T-cell (primary cell): ENCODE measurements at places on chromosomes 7 and 10.

DNA sequence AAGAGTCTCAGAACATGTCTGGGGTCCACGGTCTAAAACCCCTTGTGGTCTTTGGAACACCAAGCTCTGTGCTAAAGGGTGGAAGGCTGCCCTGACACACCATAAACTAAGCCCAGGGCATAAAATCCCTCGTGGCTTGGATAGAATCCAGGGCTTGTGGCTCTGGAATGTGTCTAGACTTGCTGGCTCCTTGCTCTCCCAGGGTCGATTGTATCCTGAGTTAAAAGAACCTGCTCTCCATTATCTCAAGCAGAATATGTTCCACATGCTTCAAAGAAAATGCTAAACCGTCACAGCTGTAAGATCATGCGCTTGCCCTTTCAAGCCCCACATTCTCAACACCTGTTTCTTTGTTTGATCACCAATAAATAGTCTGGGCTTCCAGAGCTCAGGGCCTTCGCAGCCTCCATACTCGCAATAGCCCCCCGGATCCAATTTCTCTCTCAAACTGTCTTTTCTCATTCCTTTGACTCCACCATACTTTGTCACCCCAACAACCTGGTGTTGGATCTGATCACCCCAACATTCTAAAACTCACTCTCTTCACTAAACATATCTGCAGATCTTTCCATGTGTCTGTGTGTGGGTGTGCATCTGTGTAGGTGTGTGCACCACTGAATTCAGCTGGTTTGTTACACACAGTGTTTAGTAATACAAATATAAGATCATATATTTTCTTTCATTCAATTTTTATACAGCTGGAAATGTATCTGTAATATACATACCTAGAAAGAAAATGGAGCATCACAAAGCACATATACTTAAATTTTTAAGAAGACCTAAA, 238.5 kb downstream of the ZMYND11 start:
- DNase-seq: no peak

GRCh38 chr10:132374612-132375011, 22.4 kb upstream of the PWWP2B start:
- DNase-seq: no peak

GRCh38 chr7:112138325-112138852, 67.8 kb downstream of the DOCK4 start:
- no peak for DNase-seq

GRCh38 chr10:69960988-69961880, 91.4 kb upstream of the MACROH2A2 start:
- DNase-seq: no peak

DNA sequence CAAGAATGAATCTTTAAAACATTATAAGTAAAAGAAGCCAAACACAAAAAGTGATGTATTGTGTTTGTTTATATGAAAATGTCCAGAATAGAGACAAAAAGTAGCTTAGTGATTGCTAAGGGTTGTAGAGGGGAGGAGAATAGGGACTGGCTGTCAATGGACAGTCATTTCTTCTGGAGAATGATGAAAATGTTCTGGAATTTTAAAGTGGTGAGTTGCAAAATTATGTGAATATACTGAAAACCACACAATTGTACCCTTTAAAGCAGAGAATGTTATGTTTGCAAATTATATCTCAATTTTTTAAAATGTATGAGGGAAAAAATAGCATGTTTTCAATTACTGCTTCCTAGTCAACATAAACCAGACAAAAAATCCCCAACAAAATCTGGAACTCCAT, 174.2 kb downstream of the KMT2E start:
- no peak for DNase-seq

DNA sequence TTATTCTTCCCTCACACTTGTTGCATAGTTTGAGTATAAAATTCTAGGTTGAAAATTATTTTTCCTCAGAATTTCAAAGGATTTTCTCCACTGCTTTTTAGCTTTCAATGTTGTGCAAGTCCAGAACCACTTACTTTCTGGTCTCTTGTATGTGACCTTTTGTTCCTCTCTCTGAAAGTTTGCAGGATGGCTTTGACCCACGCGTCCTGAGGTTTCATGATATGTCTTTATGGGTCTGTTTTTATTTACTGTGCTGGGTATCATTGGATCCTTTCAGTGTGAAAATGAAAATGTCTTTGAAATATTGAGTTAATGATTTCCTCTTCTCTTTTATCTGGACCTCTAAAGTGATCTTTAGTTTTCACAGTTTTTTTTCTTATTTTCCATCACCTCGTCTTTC, 38.5 kb downstream of the C1GALT1 start:
- DNase-seq: no peak

DNA sequence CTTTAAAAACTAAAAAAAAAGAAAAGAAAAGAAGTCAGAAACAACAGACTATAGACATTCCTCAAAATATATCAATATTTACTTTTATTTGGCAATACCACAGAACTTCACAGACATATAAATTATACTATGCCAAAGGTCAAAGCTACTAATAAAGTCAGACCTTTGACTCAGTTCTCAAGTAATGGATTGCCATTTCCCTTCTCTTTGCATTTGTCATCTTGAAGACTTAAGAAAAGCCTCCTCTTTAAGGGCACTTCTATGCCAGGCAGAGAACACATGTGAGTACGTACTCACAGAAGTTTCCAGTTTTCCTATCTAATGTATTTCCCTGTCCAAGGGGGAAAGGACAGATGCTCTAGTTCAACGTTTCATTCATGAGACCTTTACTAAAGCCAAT, 37.6 kb downstream of the TNPO3 start:
- no peak for DNase-seq

DNA sequence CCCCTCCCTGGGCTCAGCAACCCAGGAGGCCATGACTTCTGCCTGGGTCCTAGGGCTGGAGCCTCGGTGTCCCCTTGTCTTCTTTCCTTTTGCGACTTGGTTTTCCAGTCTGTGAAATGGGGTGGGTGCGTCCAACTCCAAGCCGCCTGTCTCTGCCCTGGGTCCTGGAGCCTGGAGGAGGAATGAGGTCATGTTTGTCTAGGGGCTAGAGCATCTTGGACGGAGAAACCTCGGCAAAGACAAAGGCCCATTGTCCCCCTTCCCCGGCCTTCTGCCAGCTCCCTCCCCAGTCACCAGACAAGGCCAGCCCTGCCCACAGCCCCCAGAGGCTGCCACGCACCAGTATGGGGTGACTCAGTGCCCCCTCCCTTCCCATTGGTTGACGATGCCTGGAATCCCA, 39.8 kb upstream of the ELN start:
- no peak for DNase-seq

- no peak for DNase-seq
Measured at GRCh38 chr10:132011024-132011423, 29.3 kb upstream of the BNIP3 start.

GRCh38 chr7:44587843-44588711, 6.0 kb upstream of the TMED4 start:
- DNase-seq: peak; percentile 60

GRCh38 chr7:142548978-142549377, 200.3 kb upstream of the PRSS1 start:
- no peak for DNase-seq

GRCh38 chr10:22433875-22434274, 88.6 kb downstream of the SPAG6 start:
- no peak for DNase-seq

DNA sequence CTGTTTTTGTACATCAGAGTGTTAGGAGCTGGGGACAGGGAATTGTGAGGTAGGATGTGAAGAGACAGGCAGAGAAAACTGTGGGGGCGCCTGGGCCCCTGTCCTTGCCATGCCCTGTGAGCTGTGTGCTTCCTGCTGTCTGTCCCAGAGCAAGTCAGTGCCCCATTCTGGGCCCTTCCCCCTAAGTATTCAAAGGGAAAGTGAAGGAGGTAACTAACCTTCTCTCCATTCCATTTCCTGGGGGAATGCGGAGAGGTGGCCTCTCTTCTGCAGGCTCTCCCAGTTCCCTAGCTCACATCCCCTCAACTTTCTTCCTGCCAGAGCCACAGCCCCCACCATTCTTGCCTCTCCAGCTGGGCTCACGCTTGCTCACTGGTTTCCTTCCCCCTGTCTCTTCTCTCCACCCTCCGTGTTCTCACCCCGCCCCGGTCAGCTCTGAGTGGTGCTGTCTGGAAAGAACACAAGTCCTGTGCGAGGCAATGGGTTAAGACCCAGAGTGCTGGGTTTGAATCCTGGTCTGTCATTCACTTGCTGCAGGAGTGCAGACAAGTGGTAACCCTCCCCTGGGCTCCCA, 9.7 kb upstream of the VSIR start:
- DNase-seq: no peak

DNA sequence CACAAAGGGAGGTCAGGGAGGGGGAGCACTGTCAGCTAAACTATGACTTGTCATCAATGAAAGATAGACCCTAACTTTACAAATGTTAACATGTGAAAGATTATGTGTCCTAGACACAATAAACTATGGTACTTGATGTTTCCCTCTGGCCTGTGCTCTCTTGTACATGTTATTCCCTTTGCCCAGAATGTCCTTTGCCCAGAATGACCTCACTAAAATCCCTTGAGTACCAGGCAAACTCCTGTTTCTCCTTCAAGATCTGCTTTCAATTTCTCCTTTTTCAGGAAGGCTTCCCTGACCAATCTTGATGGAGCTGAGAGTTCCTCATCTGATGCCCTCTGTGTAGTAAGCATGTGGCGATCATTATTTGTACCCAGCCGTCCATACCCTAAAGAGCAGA, 143.1 kb downstream of the ZNF365 start:
- DNase-seq: no peak

DNA sequence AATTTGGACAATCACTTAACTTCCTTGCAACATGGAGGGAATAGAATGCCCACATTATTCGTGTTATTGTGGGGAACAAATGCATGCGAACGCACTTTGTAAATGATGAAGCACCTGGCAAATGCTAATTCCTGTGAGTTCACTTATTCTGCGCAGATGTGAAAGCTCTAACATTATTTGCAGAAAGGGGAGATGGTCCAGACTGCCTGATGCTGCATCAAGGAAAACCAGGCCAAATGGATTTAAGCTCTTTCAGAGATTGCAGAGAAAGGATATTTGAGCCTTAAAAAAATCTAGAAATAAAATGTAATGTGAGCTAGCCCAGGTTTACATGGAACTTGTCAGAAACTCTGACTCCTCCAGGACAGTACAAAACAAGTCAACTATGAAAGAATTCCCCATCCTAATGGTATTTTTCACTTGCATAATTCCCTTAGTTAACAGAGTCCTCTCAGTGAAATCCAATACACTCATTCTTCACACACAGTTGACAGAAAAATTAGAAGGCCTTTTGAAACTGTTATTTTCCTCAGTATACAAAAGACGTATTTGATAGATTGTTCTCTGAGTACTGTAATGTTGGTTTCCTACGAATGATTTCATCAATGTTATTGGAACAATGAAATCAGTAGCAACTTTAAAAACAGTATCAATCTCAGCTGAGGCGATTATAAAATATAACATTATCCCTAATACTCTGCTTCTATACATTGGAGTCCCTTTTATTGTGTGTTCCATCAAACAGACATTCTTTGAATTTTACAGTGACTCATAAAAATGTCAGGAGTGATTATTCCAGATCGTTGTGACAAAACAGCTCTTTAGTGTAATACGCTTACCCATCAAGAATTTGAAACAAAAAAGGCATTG, 136.3 kb upstream of the ANK3 start:
- no peak for DNase-seq

DNA sequence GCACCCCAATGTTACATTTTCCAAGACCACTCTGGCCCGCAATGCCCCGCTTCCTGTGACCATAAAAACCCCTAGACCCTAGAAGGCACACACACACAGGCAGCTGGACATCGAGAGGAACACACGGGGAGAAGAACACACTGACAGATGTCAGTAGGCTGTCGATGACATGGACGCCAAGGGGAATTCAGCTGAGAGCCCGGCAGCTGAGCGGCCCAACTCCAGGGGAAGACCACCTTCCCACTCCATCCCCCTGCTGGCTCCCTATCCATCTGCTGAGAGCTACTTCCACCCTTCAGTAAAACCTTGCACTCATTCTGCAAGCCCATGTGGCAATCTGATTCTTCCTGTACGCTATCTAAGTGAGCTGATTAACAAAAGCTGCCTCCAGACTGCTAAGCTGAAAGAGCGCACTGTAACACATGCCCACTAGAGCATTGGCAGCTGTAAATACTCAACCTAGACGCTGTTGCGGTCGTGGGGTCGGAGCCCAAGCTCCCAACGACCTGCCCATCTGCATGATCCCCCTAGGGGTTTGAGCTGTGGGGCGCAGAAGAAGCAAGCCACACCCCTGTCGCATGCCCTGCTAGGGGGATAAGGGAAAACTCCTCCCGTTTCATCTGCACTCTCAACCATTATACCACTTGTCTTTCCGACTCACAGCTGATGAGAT, 843.6 kb upstream of the POT1 start:
- no peak for DNase-seq

DNA sequence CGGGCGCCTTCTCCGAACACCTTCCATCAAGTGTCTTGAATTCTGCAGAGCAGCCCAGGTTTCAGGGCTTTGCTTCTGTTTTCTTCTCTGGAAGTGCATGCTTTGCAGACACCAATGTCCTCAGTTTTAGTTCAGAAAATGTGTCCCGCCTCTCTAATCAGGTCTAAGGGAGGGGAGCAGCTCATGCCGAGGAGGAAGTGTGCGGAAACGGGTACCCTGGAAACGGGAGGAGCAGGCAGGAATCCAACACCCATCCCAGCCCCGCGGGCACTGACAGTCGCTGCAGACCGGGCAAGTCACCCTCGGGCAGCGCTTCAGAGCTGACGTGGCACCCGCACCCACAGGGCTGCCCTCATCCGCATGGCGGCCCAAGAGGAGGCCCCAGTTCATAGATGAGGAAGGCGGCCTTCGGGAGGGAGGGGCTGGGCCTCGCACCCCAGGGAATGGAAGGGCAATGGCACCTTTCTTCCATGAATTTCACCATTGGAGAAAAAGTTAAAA, 338.7 kb downstream of the DNAJB6 start:
- DNase-seq: no peak

- no peak for DNase-seq
Measured at GRCh38 chr10:15223174-15223573, 54.7 kb upstream of the NMT2 start.

GRCh38 chr10:75600833-75601232, 169.4 kb downstream of the LRMDA start:
- DNase-seq: no peak

GRCh38 chr7:11472646-11473045, 359.4 kb downstream of the THSD7A start:
- no peak for DNase-seq

DNA sequence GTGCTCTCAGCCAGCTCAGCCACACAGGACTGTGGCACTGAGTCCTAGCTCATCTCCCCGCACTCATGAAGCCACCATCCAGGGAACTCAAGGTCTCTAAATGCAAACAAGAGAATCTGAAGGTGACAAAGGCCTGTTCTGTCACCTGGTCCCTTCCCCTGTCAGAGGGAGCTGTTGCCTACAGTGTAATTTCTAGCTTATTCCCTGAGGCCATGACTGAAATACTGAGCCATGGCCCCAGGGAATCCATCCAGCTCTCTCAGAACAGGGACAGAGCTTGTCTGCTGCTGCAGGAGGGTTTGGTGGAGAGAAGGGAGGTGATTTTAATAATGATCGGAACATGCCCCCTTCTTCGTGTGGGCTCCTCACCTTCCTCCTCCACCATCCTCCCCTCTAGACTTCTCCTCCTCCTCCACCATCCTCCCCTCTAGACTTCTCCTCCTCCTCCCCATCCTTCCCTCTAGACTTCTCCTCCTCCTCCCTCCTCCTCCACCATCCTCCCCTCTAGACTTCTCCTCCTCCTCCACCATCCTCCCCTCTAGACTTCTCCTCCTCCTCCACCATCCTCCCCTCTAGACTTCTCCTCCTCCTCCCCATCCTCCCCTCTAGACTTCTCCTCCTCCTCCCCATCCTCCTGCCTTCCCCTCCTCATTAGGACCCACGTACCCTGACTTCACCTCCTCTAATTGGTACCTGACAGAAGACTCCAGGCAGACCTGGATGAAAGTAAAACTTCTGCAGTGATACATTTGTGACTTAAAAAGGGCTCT, 338.0 kb upstream of the MKI67 start:
- no peak for DNase-seq

- DNase-seq: no peak
Measured at GRCh38 chr10:125783957-125784356, 8.3 kb upstream of the MMP21 start.
